DND-41 (cell line): ENCODE measurements at places on chromosomes 2 and 18.
A peak's percentile ranks its signal among the peaks of the same experiment; 100 is the strongest.

GRCh38 chr2:104703669-104704068, 150.2 kb upstream of the POU3F3 start:
- no peaks in the 10 kb centered on the region for H3K36me3 ChIP-seq
- no peak for DNase-seq
- no peak overlapping the region for H3K27ac ChIP-seq
- H3K4me1 ChIP-seq = no peaks in the 10 kb centered on the region
- no peak overlapping the region for H3K4me3 ChIP-seq

DNA sequence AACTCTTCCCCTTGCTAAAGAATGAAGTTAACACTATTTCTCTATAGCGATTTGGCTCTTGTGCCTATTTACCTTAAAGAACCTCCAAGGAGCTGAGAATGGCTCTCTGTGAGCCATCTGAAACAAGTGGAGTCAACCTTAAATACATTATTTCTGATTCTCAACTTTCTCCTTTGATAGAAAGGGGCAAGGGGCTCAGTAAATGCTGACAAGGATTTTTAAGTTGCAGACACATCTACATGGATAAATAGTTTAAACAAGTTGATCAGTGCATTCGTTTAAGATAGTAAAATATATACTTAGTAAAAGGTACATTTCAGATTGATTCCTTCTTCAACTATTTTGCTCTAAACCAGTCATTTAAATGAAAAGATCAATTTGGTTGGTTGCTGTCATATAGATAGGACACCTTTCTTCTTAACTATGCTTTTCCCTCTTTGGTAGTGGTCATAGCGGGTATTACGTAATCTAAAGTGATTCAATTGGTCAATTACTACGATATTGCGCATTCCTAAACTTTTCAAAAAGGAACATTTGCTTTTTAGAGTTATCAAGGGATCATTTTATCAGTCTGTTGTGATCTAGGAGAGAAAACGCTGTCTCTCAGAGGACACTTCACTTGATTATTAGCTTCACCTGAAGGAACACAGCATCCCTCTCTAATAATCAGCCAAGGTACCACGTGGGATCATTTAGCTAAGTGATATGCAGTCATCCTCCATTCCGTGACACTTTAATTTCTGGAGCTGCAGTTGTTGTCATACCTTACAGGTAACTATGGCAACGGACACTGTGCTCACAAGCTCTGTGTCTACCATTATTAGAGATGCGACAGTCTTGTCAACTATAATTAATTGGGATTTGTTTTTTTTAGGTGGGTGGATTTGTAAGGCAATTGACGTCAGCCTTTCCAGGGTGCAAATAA, 50.9 kb upstream of the KCNE4 start:
- H3K4me1 ChIP-seq = no peaks in the 10 kb centered on the region
- no peak for DNase-seq
- H3K36me3 ChIP-seq = no peaks in the 10 kb centered on the region
- no peak overlapping the region for H3K27ac ChIP-seq
- no peak overlapping the region for H3K4me3 ChIP-seq

DNA sequence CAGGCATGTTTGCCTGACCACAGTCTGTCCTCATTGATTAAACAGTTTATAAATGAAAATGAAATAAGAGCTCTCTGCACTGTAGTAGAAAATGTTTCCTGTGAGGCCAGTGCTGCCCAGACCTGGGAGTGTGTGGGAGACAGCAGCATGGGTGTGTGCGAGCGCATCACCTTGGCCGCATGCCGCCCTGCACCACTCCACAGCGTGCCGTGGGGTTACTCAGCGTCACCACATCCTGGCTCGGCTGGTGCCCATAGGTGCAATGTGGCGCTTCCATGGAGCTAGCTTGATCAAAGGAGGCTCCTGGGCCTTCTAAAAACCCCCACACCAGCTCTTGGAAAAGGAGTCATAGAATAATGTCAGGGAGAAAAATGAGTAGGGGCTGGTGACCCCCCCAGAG, 76.0 kb upstream of the EPC2 start:
- H3K4me3 ChIP-seq = no peak overlapping the region
- H3K27ac ChIP-seq = no peak overlapping the region
- DNase-seq = no peak
- H3K4me1 ChIP-seq = no peaks in the 10 kb centered on the region
- no peaks in the 10 kb centered on the region for H3K27me3 ChIP-seq
- no peaks in the 10 kb centered on the region for H3K36me3 ChIP-seq

GRCh38 chr2:5569256-5569655, 122.9 kb upstream of the SOX11 start:
- H3K4me3 ChIP-seq = no peak overlapping the region
- no peaks in the 10 kb centered on the region for H3K4me1 ChIP-seq
- no peak for DNase-seq
- H3K36me3 ChIP-seq = no peaks in the 10 kb centered on the region
- no peaks in the 10 kb centered on the region for H3K27me3 ChIP-seq

- H3K4me1 ChIP-seq = no peaks in the 10 kb centered on the region
- no peaks in the 10 kb centered on the region for H3K36me3 ChIP-seq
- H3K4me3 ChIP-seq = no peak overlapping the region
- no peak for DNase-seq
Observed at GRCh38 chr2:16321872-16322271, 343.8 kb downstream of the CYRIA start.

GRCh38 chr2:238136820-238137537, 1.5 kb upstream of the KLHL30 start:
- no peak overlapping the region for H3K4me3 ChIP-seq
- H3K36me3 ChIP-seq = no peaks in the 10 kb centered on the region
- no peaks in the 10 kb centered on the region for H3K4me1 ChIP-seq

- H3K27me3 ChIP-seq = no peaks in the 10 kb centered on the region
- no peak overlapping the region for H3K4me3 ChIP-seq
- no peaks in the 10 kb centered on the region for H3K36me3 ChIP-seq
- DNase-seq = no peak
Observed at GRCh38 chr2:178828486-178828881, 21.3 kb upstream of the TTN start.

- H3K4me3 ChIP-seq = no peak overlapping the region
- no peak overlapping the region for H3K27ac ChIP-seq
- H3K4me1 ChIP-seq = no peaks in the 10 kb centered on the region
- peaks cover 7% of the 10 kb centered on the region for H3K27me3 ChIP-seq
- no peaks in the 10 kb centered on the region for H3K36me3 ChIP-seq
Observed at GRCh38 chr2:237604391-237604790, 13.9 kb upstream of the RAB17 start.

DNA sequence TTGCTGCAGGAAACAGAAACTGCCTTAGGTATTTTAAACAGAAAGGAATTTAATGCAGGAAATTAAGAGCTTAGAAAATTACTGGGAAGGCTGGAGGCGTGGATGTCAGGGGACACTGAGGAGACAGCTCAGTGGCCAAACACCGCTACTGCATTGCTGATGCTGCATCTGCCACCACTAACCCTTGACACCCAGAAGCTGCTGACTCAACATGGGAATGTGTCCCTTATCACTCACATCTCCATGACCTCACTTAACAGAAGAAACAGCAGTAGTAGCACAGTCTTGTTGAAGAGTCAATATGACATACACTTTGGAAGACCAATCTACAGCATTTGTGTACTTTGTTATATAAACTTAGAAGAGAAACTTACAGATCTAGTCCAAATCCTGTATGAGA, 906.1 kb downstream of the SLC4A3 start:
- H3K27me3 ChIP-seq = no peaks in the 10 kb centered on the region
- H3K27ac ChIP-seq = no peak overlapping the region
- DNase-seq = peak; percentile 4
- H3K4me3 ChIP-seq = no peak overlapping the region

- H3K4me3 ChIP-seq = no peak overlapping the region
- H3K4me1 ChIP-seq = no peaks in the 10 kb centered on the region
Observed at GRCh38 chr2:156253765-156254164, 78.8 kb downstream of the NR4A2 start.

DNA sequence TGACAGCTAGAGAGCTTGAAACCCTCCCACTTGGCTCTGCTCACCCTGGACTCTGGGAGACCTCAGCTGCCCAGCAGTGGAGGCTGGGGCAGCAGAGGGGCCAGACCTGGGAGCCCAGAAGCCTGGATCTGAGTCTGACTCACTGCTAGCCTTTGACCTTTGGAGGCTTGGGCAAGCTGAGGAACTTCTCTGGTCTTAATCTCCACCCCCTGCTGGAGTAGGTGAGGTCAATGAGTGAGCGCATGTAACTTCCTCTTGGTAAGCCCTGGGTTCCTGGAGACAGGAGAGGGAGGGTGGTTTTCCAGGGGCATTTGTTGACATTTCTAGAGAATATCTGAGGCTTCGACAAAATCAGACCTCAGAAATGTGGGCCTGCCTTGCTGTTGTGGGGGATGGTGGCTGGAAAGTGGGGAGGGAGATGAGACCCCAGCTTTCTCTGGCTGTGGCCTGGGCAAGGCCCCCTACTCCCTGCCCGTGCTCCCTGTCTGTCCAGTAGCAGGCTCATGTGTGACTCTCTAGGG, 73.0 kb upstream of the YWHAQ start:
- H3K4me1 ChIP-seq = no peaks in the 10 kb centered on the region
- H3K4me3 ChIP-seq = no peak overlapping the region
- DNase-seq = no peak
- H3K27me3 ChIP-seq = no peaks in the 10 kb centered on the region
- H3K27ac ChIP-seq = no peak overlapping the region
- H3K36me3 ChIP-seq = no peaks in the 10 kb centered on the region

DNA sequence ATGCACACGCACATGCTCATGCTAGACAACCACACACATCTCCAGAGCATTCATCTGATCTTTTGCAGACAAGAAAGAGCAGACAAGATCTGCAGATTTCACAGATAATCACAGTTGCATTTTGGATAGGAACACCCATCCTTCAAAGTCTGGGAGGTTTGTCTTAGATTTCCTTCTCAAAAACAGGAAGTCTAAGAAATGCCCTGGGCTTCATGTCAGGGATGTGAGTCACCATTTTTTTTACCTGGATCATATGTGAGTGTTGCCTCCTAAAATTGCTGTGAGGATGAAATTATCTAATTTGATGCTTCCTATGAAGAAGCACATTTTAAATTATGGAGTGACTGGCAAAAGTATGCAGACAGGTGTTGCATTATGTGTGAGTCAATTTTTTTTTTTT, 46.1 kb downstream of the SRD5A2 start:
- H3K27ac ChIP-seq = no peak overlapping the region
- no peak for DNase-seq
- no peak overlapping the region for H3K4me3 ChIP-seq

- H3K27ac ChIP-seq = no peak overlapping the region
- no peaks in the 10 kb centered on the region for H3K36me3 ChIP-seq
- no peaks in the 10 kb centered on the region for H3K4me1 ChIP-seq
- H3K4me3 ChIP-seq = no peak overlapping the region
- H3K27me3 ChIP-seq = no peaks in the 10 kb centered on the region
Observed at GRCh38 chr2:158923180-158923594, 45.3 kb upstream of the TANC1 start.
